Smooth muscle cell of trachea (primary cell): ENCODE measurements at places on chromosomes 11 and 22. TPM values are rescaled to one million over a fixed set of nuclear protein-coding genes. Genes with fewer than 3 reads are reported as not detected.

OR52I2 gene
- not detected in 2 replicates for total RNA-seq

HSPB2 gene
- total RNA-seq, result 0.58 and 0.99 TPM in 2 replicates

KCNK7 gene
- 0.29 and 0.50 TPM in 2 replicates for total RNA-seq

MCAT gene
- total RNA-seq, result 16.0 and 17.5 TPM in 2 replicates

TIMP3 gene
- 282 and 614 TPM in 2 replicates for total RNA-seq

CALCA gene
- total RNA-seq, result not detected in 2 replicates

UQCR10 gene
- total RNA-seq, result 69.5 and 84.6 TPM in 2 replicates

SLC29A2 gene
- 0.58 and 0.66 TPM in 2 replicates for total RNA-seq

CLMP gene
- total RNA-seq, result 222 and 262 TPM in 2 replicates

OR8H1 gene
- total RNA-seq, result not detected in 2 replicates

BRSK2 gene
- 0.99 TPM in 1 of 2 replicates, not detected in the other for total RNA-seq

B4GALNT4 gene
- 3.3 and 4.7 TPM in 2 replicates for total RNA-seq

MPPED1 gene
- not detected in 2 replicates for total RNA-seq

PAMR1 gene
- 141 and 670 TPM in 2 replicates for total RNA-seq

MS4A15 gene
- not detected in 2 replicates for total RNA-seq

CRYBA4 gene
- total RNA-seq, result not detected in 2 replicates

ESAM gene
- total RNA-seq, result 0.44 TPM in 1 of 2 replicates, not detected in the other

SERHL2 gene
- total RNA-seq, result 8.8 and 10.3 TPM in 2 replicates

SCO2 gene
- total RNA-seq, result 4.1 and 4.6 TPM in 2 replicates

ELFN2 gene
- under 0.01 TPM in 1 of 2 replicates, not detected in the other for total RNA-seq

PNPLA3 gene
- total RNA-seq, result 6.3 and 9.9 TPM in 2 replicates

CCDC116 gene
- 0.15 and 0.17 TPM in 2 replicates for total RNA-seq

CDCA5 gene
- total RNA-seq, result 1.2 and 9.7 TPM in 2 replicates

C11orf52 gene
- total RNA-seq, result 0.66 TPM in 1 of 2 replicates, not detected in the other

KRTAP5-8 gene
- not detected in 2 replicates for total RNA-seq

KCNE3 gene
- total RNA-seq, result 1.0 and 14.6 TPM in 2 replicates

ELMOD1 gene
- total RNA-seq, result 0.17 TPM in 1 of 2 replicates, not detected in the other

LRRC74B gene
- total RNA-seq, result under 0.01 TPM in 1 of 2 replicates, not detected in the other

MMP27 gene
- 0.44 TPM in 1 of 2 replicates, not detected in the other for total RNA-seq

OR2D2 gene
- 0.29 and 0.50 TPM in 2 replicates for total RNA-seq

TRIM6 gene
- 3.3 and 9.7 TPM in 2 replicates for total RNA-seq

CCDC87 gene
- total RNA-seq, result 0.29 and 1.2 TPM in 2 replicates

RTN3 gene
- total RNA-seq, result 96.1 and 102 TPM in 2 replicates

MOGAT2 gene
- not detected in 2 replicates for total RNA-seq

DEPDC7 gene
- 4.3 and 7.6 TPM in 2 replicates for total RNA-seq

RNF169 gene
- total RNA-seq, result 25.7 and 27.1 TPM in 2 replicates

PLAAT2 gene
- total RNA-seq, result not detected in 2 replicates

MYOD1 gene
- not detected in 2 replicates for total RNA-seq

HBE1 gene
- total RNA-seq, result 0.29 and 0.33 TPM in 2 replicates

ATXN10 gene
- 175 and 241 TPM in 2 replicates for total RNA-seq

C11orf16 gene
- not detected in 2 replicates for total RNA-seq

RFPL1 gene
- not detected in 2 replicates for total RNA-seq

SAA2 gene
- not detected in 2 replicates for total RNA-seq

GPR83 gene
- under 0.01 TPM in 1 of 2 replicates, not detected in the other for total RNA-seq

MMP1 gene
- 78.2 and 425 TPM in 2 replicates for total RNA-seq

SOX6 gene
- total RNA-seq, result 0.87 and 1.8 TPM in 2 replicates

RFPL3 gene
- total RNA-seq, result not detected in 2 replicates

C11orf91 gene
- total RNA-seq, result 0.33 TPM in 1 of 2 replicates, not detected in the other

APOL1 gene
- 33.2 and 57.9 TPM in 2 replicates for total RNA-seq

ZNF408 gene
- total RNA-seq, result 10.5 and 17.4 TPM in 2 replicates

SPI1 gene
- total RNA-seq, result not detected in 2 replicates

HNRNPUL2 gene
- 9.6 and 18.3 TPM in 2 replicates for total RNA-seq

TST gene
- 23.7 and 26.8 TPM in 2 replicates for total RNA-seq

GTSE1 gene
- total RNA-seq, result 0.50 and 10.5 TPM in 2 replicates

RBMXL2 gene
- not detected in 2 replicates for total RNA-seq

RIBC2 gene
- total RNA-seq, result under 0.01 and 1.2 TPM in 2 replicates

WBP2NL gene
- total RNA-seq, result 0.73 and 1.7 TPM in 2 replicates
